Activated T-helper 1 cell treated with anti-CD3 and anti-CD28 coated beads, Interleukin-2, amount 50 U/mL, for 16 hours (primary cell): ENCODE measurements at places on chromosomes 5 and 9.

GRCh38 chr5:147382776-147383175 lies 127.1 kb downstream of the DPYSL3 start:
- no peak for DNase-seq

- DNase-seq: no peak
Observed at GRCh38 chr9:126689027-126689825, 75.5 kb downstream of the LMX1B start.

GRCh38 chr9:102273952-102274351 lies 535.5 kb upstream of the GRIN3A start:
- DNase-seq: no peak

- DNase-seq: no peak
Observed at GRCh38 chr5:27216367-27216950, 178.1 kb upstream of the CDH9 start.

GRCh38 chr9:128895556-128895955 lies 13.6 kb downstream of the LRRC8A start:
- no peak for DNase-seq

DNA sequence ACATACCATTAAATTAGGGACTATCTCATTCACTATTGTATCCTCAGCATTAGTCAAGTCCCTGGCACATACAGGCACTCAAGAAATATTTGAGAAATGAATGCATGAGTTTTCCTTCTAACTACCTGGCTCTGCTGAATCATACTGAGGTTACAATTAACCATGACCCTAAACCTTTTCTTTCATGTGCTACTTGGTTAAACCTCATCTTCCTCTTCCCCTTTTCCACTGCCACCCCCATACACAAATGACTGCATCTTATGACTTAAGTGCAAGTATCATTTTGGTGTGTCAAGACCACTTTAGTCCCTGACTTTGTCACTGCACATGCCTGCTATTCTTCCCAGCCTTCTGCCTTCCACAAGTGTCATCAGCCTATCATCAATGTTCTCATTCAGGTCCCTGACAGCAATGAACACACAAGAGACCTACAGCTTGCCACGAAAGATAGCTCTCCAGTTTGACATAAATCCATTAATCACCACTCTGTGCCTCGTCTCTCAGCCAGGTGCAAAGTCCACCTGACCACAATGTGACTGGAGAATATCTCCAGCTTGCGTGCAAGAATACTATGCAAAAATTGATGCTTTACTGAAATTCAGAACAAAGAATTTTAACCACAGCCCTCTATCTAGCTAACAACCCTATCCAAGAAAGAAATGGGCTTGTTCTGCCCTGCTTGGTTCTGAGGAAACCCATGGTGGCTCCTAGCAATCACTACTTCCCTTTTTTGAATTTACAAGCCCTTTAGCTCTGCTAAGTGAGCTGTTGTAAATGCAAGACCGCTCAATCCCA lies 74.5 kb downstream of the MAPKAP1 start:
- no peak for DNase-seq

- no peak for DNase-seq
Observed at GRCh38 chr9:134964271-134965055, 46.8 kb upstream of the FCN1 start.

DNA sequence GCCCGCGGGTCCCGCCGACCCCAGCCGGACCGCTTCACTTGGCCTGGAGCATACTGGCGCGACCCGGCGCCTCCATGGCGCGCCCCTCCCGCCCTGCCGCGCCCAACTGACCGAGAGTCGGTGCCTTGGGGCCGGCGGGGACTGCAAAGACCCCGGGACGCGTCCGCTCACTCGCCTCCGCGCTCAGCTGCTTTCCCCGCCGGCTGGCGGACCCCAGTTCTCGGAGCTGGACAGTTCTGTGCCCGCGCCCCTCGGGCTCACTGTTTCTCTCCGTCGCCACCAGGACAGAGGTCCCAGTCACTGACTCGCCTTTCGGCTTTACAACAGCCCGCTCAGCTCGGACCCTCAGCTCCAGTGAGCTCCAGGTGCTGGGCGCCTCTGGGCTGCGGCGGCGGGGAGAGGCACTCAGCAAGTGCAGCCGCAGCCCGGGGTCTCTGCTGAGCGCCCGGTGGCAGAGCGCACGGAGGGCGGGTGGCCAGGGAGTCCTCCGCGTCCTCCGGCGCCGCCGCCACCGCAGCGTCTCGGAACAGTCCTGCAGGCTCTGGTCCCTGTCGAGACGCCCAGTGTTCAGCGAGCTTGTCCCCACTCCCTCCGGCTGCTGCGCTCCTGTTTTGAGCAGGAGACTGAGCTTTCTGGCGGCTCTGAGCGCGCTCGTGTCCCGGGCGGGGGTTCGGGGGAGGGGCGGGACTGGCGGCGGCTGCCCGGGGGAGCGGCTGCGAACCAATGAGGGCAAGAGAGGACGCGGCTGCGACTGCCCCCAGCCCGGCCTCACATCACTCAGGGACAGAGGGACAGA lies at the start of gene SMIM32:
SMIM32 (minus strand) TSS at position 637 of the 796 bp plus-strand sequence. CDS start 638 bp downstream, outside the sequence.
- no peak for DNase-seq

DNA sequence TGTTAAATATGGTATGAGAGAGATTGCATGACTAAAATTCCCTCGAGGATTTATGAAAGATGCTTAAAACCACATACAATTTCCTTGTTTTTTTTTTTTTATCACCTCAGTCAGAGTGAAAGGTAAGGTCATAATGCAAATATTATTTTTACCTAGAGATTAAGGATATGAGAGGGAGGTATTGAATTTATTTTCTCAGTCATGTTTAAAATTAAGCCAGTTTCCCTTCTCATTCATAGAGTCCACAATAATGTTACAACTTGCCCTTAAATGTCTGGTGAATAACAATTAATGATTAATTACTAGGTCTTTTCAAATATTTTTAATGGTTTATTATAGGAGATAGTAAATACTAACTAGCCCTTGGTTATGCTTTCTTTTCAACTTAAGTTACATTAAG lies 144.9 kb upstream of the HAPLN1 start:
- no peak for DNase-seq

GRCh38 chr9:16106021-16106571 lies 553.3 kb downstream of the CCDC171 start:
- no peak for DNase-seq

DNA sequence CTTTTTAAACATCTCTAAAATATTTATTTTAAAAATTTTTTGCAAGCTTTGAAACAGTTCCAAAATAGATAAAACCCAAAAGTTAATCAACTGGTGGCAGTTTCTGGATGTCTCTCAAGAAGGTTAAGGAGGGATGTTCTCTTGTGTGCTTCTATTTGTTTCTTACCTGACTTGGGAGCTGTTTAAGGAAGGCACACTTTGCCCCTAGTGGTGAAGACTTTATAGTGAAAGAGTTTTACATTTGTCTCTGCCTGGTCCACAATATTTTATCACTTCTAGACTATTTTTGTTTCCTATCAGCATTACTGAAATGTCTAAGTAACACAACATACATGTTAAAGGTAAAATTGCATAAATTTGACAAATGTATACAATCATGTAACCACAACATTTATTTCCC lies 552.8 kb downstream of the SEMA5A start:
- DNase-seq: no peak

DNA sequence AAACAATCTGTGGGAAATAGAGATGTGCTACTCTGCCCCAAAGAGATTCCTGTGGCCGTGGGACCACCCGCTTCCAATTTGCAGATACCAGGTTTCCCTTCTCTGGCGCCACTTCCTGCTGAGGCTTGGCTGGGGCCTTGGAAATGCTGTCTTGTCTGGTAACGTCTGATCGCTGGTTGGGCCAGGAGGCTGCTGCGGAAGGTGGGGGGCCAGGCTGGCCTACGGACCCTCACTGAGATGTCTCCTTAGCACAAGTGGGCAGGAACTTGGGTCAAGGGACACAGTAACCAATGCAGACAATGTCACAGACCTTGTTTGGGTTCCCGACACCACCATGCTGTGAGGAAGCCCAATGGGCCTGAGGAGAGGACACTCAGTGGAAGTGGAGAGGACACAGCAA lies 31.7 kb upstream of the IRX4 start:
- no peak for DNase-seq

DNA sequence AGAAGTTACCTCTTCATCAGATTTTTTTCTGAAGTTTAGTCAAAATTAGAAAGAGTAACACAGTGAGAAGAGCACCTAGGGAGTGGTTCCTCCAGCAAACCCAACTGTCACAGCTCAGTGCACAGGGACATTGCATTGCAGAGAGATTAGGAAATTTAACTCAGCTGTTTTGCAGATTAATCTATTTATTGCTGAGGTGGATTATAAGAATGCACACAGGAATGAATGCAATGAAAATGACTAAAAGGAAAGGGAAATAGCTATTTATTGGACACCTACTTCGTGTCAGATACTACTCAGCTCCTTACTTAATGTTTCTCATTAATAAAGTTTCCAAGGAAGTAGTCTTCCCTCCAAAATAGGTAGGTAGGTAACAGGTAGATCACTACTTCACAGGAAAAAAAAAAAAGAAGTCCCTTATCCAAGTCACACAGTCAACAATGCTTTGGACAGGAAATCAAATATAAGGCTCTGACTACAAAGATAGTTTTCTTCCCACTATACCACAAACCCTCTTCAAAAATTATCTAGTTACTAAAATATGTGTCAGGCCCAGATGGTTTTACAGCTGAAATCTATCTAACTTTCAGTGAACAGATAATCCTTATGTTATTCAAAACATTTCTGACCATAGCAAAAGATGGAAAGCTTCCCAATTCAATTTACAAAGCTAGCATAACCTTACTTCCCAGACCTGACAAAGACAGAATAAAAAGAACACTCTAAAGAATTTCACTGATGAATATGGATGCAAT lies 442.2 kb upstream of the MPDZ start:
- no peak for DNase-seq

- DNase-seq: no peak
Observed at GRCh38 chr9:72565535-72565934, 44.1 kb downstream of the TMC1 start.

DNA sequence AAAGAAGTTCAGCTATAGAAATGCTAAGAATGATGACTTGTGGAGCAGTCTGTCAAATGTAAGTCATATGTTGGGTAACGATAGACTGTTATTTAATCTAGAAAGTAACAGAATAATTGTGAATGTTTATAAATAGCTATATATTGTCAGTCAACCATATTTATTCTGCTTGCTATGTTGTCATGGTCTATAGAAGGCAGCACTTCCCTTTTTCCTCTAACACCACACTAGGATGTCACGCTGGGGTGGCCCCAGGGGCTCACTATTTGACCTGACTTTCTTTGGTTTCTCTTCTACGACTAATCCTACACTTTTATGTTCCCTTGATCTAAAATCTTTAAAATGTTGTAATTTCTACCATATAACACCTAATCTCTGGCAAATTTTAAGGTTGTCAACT lies 20.5 kb downstream of the ERAP2 start:
- DNase-seq: no peak

- no peak for DNase-seq
Observed at GRCh38 chr5:21701317-21701716, 1151.8 kb downstream of the CDH12 start.

DNA sequence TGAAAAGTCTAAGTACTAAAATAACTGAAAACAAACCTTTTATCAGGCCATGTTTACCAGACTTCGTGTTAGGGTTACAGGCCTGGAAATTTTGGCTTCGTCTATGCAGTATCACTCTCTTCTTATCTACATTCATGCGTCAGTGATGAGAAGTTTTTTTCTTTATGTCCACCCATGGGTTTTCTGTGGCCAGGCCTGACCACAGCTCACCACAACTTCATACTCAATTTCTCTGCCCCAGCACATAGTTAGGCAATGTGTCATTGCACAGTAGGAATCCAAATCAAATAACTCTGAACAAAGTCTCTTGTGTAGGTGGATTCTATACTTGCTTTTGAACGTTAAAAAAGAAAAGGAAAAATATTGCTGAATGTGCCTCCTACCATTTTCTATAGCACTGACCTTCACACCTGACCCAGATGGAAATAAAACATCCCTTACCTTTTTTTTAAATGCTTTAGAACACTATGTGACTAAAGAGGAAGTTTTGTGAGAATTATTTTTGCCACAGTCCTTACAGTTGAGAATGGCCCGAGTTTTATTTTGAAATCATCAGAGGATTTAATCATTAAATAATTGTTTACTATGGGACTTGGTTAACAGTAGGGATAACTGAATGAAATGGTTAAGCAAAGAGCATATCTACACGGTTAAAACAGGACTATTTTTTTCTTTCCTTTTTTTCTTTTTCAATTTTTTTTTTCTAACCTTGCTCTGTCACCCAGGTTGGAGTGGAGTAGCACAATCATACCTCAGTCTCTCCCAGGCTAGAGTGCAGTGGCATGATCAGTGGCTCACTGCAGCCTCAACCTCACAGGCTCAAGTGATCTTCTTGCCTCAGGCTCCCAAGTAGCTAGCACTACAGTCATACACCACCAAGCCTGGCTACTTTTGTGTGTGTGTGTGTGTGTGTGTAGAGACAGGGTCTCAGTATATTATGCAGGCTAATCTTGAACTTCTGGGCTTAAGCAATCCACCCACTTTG lies 1247.0 kb upstream of the ACO1 start:
- DNase-seq: no peak

- DNase-seq: no peak
Observed at GRCh38 chr5:157855404-157855994, 3.4 kb downstream of the CLINT1 start.

DNA sequence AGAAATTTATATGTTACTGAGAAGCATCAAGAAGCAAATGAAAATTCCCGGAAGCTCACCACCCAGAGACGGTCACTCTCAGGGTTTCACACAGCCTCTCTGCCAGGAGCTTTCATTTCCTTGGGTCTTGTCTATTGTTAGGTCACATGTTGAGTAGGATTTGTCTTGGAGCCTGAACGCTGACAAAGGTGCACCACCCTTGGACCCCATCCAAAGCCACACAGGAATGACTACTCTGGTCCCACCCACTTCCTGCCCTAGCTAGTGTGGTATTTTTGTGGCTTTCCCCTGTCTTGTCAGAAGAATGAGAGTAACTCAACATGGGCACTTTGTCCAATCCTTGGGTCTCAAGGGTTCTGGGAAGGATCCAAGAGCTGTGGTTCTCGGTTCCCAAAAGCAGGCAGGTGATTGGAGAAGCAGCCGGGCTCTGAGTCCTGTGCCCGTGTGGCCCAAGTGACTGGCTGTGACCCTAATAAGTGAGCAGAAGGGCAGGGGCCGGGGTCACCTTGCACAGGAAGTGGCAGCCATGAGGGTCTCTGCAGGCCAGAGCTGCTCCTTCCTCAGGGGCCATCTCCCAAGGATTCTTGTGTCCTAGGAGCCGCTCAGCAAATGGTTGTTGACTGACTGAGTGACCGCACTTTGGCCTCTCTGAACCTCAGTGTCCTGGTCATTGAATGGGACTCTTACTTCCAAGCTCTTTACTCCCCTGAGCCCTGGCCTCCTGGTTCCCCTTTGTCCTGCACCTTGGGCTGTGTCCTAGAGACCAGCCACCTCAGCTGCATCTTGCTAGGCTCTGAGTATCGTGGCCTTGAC lies 6.9 kb downstream of the FGD3 start:
- peak; percentile 61 for DNase-seq

DNA sequence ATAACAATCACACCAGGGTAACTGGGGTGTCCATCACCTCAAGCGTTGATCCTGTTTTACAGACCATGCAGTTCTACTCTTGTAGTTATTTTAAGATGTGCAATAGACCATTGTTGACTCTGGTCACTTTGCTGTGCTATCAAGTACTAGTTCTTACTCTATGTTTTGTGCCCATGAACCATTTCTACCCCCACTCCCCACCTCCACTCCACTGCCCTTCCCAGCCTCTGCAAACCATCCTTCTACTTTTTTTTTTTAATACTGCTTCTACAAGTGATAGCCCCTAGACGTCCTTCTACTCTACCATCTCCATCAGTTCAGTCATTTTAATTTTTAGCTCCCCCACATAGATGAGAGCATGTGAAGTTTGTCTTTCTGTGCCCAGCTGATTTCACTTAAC lies 38.8 kb downstream of the EHMT1 start:
- no peak for DNase-seq
